ENCODE measurements at places on chromosomes 11 and 22. TPM values are rescaled to one million over a fixed set of nuclear protein-coding genes. Genes with fewer than 3 reads are reported as not detected.

- DNase-seq, result no peak
- no peaks in the 10 kb centered on the region for H3K4me1 ChIP-seq
- H3K27ac ChIP-seq, result no peak overlapping the region
Observed at GRCh38 chr11:80066291-80066690, 625.5 kb upstream of the TENM4 start.

- no peaks in the 10 kb centered on the region for H3K27me3 ChIP-seq
- H3K36me3 ChIP-seq, result peaks cover 6% of the 10 kb centered on the region
- H3K4me1 ChIP-seq, result peaks cover 29% of the 10 kb centered on the region
- no peak overlapping the region for H3K4me3 ChIP-seq
- no peak for DNase-seq
Observed at GRCh38 chr22:50585238-50585637, 2.6 kb upstream of the CHKB start.

- DNase-seq, result no peak
- H3K27me3 ChIP-seq, result peaks cover 100% of the 10 kb centered on the region
- no peaks in the 10 kb centered on the region for H3K36me3 ChIP-seq
- H3K4me1 ChIP-seq, result peaks cover 20% of the 10 kb centered on the region
- H3K27ac ChIP-seq, result no peak overlapping the region
Observed at GRCh38 chr22:26170112-26170492, 840 bp downstream of the SEZ6L start.

The MOGAT2 gene
- total RNA-seq, result not detected

The ARAP1 gene
- 51.9 TPM for total RNA-seq

GRCh38 chr11:78795621-78796261 is 221.1 kb upstream of the NARS2 start:
- H3K36me3 ChIP-seq, result no peaks in the 10 kb centered on the region
- no peaks in the 10 kb centered on the region for H3K27me3 ChIP-seq
- H3K4me3 ChIP-seq, result no peak overlapping the region
- no peak for DNase-seq
- H3K4me1 ChIP-seq, result peaks cover 10% of the 10 kb centered on the region

- peak overlapping the region; percentile 84 for H3K27ac ChIP-seq
- no peaks in the 10 kb centered on the region for H3K27me3 ChIP-seq
- no peaks in the 10 kb centered on the region for H3K36me3 ChIP-seq
- H3K4me1 ChIP-seq, result peaks cover 50% of the 10 kb centered on the region
Observed at GRCh38 chr11:2811206-2812091, 74.1 kb downstream of the CDKN1C start.

GRCh38 chr11:133366147-133366546 is 166.2 kb downstream of the OPCML start:
- H3K4me1 ChIP-seq, result no peaks in the 10 kb centered on the region
- peaks cover 38% of the 10 kb centered on the region for H3K27me3 ChIP-seq
- DNase-seq, result no peak
- H3K27ac ChIP-seq, result no peak overlapping the region

DNA sequence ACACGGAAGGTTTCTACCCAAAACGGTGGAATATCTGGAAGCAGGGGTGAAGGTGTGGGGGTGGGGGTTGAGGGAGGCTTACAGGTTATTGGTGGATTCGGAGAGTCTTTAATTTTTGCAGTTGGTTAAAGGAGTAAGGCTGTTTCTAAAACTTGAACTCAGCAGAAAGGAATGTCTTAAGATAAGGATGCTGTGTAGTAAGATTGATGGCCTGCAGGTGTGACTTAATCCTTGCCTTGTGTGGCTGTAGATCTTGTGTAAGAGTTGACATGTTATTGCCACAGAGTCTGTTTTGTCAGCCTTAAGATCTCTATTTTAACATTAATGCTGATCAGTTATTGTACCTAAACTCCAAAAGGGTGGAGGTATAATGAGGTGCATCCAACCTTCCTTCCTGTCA is 16.4 kb upstream of the OR6M1 start:
- H3K4me1 ChIP-seq, result no peaks in the 10 kb centered on the region
- no peak overlapping the region for H3K4me3 ChIP-seq
- no peak overlapping the region for H3K27ac ChIP-seq

GRCh38 chr11:66339686-66340483 is 3.7 kb upstream of the RIN1 start:
- H3K27ac ChIP-seq, result no peak overlapping the region
- H3K36me3 ChIP-seq, result peaks cover 58% of the 10 kb centered on the region
- peaks cover 45% of the 10 kb centered on the region for H3K4me1 ChIP-seq
- no peaks in the 10 kb centered on the region for H3K27me3 ChIP-seq
- H3K4me3 ChIP-seq, result no peak overlapping the region

DNA sequence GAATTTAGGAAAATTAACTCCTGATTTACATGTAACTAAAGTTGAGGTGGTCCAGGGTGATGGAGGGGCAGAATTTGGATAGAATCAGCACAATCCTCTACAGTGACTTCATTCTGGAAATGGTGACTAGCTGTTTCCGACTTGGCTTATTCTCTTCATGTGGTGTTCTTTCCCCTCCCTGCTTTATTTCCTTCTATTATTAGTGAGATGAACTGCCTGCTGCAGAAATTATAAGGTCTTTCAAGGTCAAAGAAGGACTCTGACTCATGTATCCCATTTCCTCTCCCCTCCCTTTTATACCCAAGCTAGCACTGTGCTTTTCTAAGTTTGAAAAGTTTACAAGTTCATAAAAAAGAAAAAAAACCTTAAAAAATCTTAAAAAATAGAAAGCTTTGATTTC is 12.2 kb upstream of the MRPL17 start:
- peak overlapping the region; percentile 90 for H3K27ac ChIP-seq
- no peak for DNase-seq
- H3K4me1 ChIP-seq, result peaks cover 36% of the 10 kb centered on the region
- no peaks in the 10 kb centered on the region for H3K36me3 ChIP-seq

- DNase-seq, result no peak
- peaks cover 13% of the 10 kb centered on the region for H3K36me3 ChIP-seq
- no peaks in the 10 kb centered on the region for H3K27me3 ChIP-seq
- no peak overlapping the region for H3K27ac ChIP-seq
- H3K4me1 ChIP-seq, result no peaks in the 10 kb centered on the region
- no peak overlapping the region for H3K4me3 ChIP-seq
Observed at GRCh38 chr11:28176351-28176750, 68.2 kb downstream of the METTL15 start.
